Daoy (cell line): ENCODE measurements at places on chromosomes 16 and 17. TPM values are rescaled to one million over a fixed set of nuclear protein-coding genes. Genes with fewer than 3 reads are reported as not detected.

PIK3R5 gene
- not detected in 2 replicates for total RNA-seq

ZFP3 gene
- not detected in 2 replicates for total RNA-seq

TUBB3 gene
- total RNA-seq: 135 and 149 TPM in 2 replicates

TNFRSF13B gene
- not detected in 2 replicates for total RNA-seq

LIG3 gene
- 32.9 and 47.7 TPM in 2 replicates for total RNA-seq

SBK1 gene
- under 0.01 and 0.68 TPM in 2 replicates for total RNA-seq

HSBP1 gene
- total RNA-seq: 17.6 and 22.8 TPM in 2 replicates

PRR15L gene
- not detected in 2 replicates for total RNA-seq

INPP5K gene
- 27.4 and 43.3 TPM in 2 replicates for total RNA-seq

ABCA3 gene
- total RNA-seq: 5.5 and 5.9 TPM in 2 replicates

USP31 gene
- 2.4 and 3.2 TPM in 2 replicates for total RNA-seq

KRT33A gene
- not detected in 2 replicates for total RNA-seq

PGAP6 gene
- 12.1 and 22.1 TPM in 2 replicates for total RNA-seq

MT1A gene
- not detected in 2 replicates for total RNA-seq

HNF1B gene
- total RNA-seq: not detected in 2 replicates

APOBR gene
- 0.06 TPM in 1 of 2 replicates, not detected in the other for total RNA-seq

DNASE1L2 gene
- 0.89 and 1.0 TPM in 2 replicates for total RNA-seq

PRAC2 gene
- total RNA-seq: not detected in 2 replicates

KRTAP17-1 gene
- not detected in 2 replicates for total RNA-seq

NXPH3 gene
- total RNA-seq: 0.03 TPM in 1 of 2 replicates, not detected in the other

KRTAP9-4 gene
- total RNA-seq: not detected in 2 replicates

AMZ2 gene
- 72.6 and 79.7 TPM in 2 replicates for total RNA-seq
